Psoas muscle (tissue), 8 donors: ENCODE measurements at places on chromosomes 16 and 17. TPM values are rescaled to one million over a fixed set of nuclear protein-coding genes. Genes with fewer than 3 reads are reported as not detected.

- DNase-seq, result no peak
Observed at GRCh38 chr17:58615768-58616659, 75.8 kb downstream of the TEX14 start.

DNA sequence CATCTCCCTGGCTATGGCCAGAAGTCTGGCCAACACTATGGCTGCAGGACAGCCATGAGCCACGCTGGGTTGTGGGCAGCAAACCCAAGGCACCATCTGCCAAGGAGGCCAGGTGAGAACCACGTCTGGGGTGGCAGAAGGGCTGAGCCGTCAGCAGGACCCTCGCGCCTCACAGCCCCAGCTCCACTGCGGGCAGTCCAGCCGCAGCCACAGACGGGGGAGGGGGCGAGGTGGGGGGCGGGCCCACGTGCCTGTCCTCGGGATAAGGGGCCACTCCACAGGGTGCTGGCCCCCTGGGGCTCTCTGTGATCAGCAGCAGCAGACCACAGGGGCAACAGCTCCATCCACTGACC, 6.5 kb upstream of the BAIAP2 start:
- DNase-seq, result peak; percentile 42

DNA sequence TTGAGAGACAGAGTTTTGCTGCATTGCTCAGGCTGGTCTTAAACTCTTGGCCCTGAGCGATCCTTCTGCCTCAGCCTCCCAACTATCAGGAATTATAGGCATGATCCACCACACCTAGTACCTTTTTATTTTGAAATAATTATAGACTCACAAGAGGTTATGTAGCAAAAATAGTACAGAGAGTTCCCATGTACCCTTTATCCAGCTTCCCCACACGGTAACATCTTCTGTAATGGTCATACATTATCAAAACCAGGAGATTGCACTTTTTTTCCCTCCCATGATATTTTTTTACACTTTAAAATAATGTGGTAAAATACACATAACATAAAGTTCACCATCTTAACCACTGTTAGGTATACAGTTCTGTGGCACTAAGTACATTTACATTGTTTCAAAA, 28.8 kb upstream of the CACNG4 start:
- DNase-seq, result no peak

BTBD17 gene
- polyA plus RNA-seq, result not detected

DNA sequence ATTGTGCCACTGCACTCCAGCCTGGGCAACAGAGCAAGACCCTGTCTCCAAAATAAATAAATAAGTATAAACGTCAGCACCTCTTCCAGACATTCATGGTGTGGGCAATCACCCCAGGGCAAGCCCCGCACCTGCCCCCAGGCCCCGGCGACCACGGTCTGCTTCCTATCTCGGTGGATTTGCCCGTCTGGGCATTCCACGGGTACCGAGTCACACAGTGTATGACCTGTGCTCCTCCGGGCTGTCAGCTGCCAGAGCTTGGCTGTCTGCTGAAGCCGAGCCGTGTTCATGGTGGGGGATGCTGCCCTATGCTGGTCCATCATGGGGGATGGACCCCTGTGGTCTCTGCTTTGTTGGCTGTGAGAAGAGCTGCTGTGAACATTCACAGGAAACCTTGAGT, 15.4 kb downstream of the CYBC1 start:
- no peak for DNase-seq

CIITA gene
- 2.3 TPM for polyA plus RNA-seq

DNAH9 gene
- 0.05 TPM for polyA plus RNA-seq

GRCh38 chr17:76820039-76820438, 48.2 kb upstream of the MGAT5B start:
- DNase-seq, result no peak
